ENCODE measurements at places on chromosomes 11 and 22.

DNA sequence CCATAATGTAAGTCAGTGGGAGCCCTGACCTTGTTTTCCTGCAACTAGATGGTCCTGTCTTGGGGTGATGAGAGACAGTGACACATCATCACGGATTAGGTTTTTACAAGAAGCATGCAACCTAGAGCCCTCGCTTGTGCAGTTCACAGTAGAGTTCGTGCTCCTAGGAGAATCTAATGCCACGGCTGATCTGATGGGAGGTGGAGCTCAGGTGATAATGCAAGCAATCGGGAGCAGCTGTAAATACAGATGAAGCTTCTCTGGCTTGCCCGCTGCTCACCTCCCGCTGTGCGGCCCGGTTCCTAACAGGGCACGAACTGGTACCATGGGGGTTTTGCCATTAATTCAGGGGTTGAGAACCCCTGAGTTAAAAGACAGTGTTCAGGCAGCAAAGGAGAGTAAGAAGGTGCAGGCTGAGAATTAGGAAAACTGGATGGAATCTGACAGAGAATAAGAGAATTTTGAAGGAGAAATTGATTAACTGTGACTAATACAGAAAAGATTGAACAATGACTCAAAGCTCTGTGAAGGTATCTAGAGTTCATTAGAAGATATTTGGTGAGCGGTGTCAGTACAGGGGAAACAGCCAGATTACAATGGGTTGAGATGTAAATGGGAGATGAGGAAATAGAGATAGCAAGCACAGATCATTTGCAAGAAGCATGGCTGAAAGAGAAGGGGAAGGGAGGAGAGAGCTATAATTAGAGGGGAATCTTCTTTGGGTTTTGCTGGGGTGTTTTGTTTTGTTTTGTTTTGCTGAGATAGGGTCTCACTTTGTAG, 21.0 kb downstream of the WEE1 start:
- DNase-seq = no peak
- no peaks in the 10 kb centered on the region for H3K27me3 ChIP-seq
- no peak overlapping the region for H3K4me3 ChIP-seq
- H3K27ac ChIP-seq = no peak overlapping the region
- H3K36me3 ChIP-seq = peaks cover 2% of the 10 kb centered on the region
- no peaks in the 10 kb centered on the region for H3K4me1 ChIP-seq

GRCh38 chr11:100066399-100066798, 620.7 kb upstream of the ARHGAP42 start:
- H3K27ac ChIP-seq = no peak overlapping the region
- no peaks in the 10 kb centered on the region for H3K4me1 ChIP-seq
- no peak overlapping the region for H3K4me3 ChIP-seq
- DNase-seq = no peak

DNA sequence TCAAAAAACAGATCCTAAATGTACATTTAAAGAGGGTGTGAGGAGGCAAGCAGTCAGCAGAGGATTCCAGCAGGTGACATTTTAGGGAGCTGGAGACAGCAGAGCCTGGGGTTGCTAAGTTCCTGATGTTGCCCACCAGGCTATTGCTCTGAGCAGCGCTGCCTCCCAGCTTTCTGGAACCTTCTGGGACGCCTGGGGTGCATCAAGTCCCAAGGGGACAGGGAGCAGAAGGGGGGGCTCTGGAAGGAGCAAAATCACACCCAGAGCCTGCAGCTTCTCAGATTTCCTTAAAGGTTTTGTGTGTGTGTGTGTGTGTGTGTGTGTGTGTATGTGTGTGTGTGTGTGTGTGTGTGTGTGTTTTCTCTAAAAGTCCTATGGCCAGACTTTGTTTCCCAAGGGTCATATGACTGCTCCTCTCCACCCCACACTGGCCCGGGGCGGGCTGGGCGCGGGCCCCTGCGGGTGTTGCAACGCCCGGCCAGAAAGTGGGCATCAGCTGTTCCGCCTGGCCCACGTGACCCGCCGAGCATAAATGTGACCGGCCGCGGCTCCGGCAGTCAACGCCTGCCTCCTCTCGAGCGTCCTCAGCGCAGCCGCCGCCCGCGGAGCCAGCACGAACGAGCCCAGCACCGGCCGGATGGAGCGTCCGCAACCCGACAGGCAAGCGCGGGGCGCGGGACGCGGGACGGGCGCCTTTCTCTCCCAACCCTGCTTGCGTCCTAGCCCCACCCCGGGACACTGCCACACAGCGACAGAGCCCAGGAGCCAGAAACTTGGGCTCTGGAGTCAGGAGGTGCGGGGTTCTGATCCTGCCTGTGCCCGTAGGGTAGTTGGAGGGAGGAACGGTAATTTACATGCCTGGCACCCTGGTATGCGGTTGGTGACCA, at the start of gene HMOX1:
Gene HMOX1 (plus strand): TSS at position 560 of the 887 bp plus-strand sequence. CDS start 78 bp downstream, at position 638.
- peak within 1 kb of the TSS; percentile 82 for H3K4me3 ChIP-seq
- H3K36me3 ChIP-seq = peaks cover 25% of the 10 kb centered on the region
- H3K27me3 ChIP-seq = no peaks in the 10 kb centered on the region
- peak; percentile 95 for DNase-seq

DNA sequence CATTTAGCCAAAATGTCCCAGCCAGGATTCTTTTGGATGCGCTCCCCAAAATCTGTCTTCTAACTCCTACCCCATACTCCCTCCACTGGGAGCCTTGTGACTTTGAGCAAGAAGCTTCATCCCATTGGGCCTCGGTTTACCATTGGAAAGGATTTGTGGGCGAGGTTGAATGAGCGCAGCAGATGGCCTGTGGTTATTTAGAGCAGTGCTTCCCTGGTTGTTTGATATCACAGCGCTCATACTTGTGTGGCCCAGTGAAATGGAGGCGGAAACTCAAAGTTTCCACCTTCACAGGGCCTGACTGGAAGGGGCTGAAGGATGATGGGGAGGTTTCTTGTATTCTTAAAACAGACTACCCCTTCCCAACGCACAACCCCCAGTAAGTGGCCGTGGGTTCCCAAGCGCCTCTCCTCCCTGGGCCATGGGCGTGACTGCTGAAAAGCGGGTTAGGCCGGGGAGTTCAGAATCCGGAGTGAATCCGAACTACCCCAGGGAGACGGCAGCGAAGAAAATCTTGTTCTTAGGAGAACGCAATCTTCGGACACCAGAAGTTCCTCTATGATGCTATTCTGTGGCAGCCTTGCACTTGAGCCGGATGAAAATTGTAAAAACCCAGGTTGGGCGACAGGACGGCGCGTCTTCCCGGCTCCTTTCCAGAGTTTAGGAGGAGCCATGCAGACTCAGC, 1.2 kb upstream of the ATF4 start:
- H3K27ac ChIP-seq = peak overlapping the region; percentile 97
- H3K27me3 ChIP-seq = no peaks in the 10 kb centered on the region
- H3K4me1 ChIP-seq = no peaks in the 10 kb centered on the region
- H3K36me3 ChIP-seq = peaks cover 9% of the 10 kb centered on the region

DNA sequence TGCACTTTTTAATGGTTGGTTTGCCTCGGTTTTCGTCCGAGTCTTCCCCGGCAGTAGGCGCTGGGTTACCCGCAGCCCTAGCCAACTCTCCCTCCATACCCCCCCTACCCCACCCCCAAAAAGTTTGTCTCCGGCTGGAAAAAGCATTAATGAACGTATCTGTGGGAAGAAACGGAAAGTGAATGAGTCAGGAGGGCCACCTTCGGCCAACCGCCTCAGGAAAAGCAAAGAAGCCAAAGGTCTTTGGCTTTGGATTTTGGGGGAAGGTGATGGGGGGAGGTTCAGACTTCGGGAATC, 508 bp upstream of the FLI1 start:
- H3K27ac ChIP-seq = peak overlapping the region; percentile 44
- no peaks in the 10 kb centered on the region for H3K4me1 ChIP-seq
- DNase-seq = peak; percentile 30
- H3K36me3 ChIP-seq = no peaks in the 10 kb centered on the region

GRCh38 chr11:34929794-34930763, 13.7 kb downstream of the PDHX start:
- no peaks in the 10 kb centered on the region for H3K36me3 ChIP-seq
- no peak overlapping the region for H3K4me3 ChIP-seq
- no peaks in the 10 kb centered on the region for H3K27me3 ChIP-seq

DNA sequence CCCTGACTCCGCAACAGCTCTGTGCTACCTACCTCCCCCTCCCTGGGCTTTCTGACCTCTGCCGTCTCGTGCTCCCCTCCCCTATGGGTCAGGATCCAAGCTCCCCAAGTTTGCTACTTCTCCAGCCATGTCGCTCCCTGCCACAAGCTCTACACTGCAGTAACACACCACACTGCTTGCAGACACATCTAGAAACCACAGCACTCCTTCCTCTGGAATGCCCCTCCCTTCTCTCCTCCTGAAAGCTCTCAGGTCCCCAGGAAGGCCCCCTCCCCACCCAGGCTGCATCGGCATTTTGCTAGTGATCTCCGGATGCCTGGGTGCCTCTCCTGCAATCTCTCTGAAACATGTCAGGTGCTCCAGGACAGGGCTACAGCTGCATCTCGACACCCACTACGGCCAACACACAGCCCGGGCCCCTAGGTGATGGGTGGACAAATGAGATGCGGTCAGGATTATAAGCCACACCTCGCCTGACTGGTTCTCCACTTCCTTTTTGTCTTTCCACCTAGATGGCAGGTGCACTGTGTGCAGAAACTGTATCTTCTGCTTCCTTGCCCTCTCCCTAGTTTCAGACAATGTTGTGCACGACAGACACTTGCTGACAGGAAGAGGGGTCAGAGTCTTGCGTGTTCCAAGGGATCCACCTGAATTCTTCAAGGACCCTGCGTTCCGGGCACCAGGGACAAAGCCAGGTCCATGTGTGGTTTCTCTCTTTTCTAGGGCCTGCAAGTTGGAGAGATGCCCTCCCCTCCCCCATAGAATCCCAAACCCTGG, 22.9 kb downstream of the RPUSD4 start:
- DNase-seq = no peak
- no peak overlapping the region for H3K4me3 ChIP-seq
- no peaks in the 10 kb centered on the region for H3K36me3 ChIP-seq
- no peaks in the 10 kb centered on the region for H3K27me3 ChIP-seq
